PC-3 (cell line): ENCODE measurements at places on chromosomes 2 and 18. TPM values are rescaled to one million over a fixed set of nuclear protein-coding genes. Genes with fewer than 3 reads are reported as not detected.

GRCh38 chr2:171406044-171406443 is 27.7 kb downstream of the METTL8 start:
- H3K27ac ChIP-seq: no peak overlapping the region
- H3K4me3 ChIP-seq: no peak overlapping the region
- H3K4me1 ChIP-seq: peaks cover 45% of the 10 kb centered on the region
- H3K27me3 ChIP-seq: no peaks in the 10 kb centered on the region
- peaks cover 17% of the 10 kb centered on the region; the same call in 1 of the 2 replicates for H3K36me3 ChIP-seq

DNA sequence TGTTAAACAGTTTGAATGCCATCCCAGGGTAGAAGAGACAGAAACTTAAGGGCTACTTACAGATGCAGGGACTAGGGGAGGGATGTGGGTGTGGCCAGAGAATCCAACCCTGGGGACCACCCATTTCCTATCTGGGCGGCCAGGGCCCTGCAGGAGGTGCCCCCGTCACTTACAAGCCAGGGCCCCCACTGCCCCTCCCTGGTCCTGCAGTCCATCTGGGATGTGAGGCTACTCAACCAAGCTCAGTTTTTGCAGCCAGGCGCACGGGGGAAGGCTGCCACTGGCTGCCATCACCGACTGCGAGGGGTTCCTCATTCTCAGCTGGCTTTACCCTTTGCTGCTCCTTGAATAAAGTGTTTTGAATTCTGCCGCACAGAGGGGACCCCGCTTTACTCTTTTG is 42.1 kb downstream of the RRM2 start:
- H3K36me3 ChIP-seq: no peaks in the 10 kb centered on the region
- H3K4me3 ChIP-seq: no peak overlapping the region
- H3K27ac ChIP-seq: no peak overlapping the region
- no peaks in the 10 kb centered on the region for H3K27me3 ChIP-seq
- DNase-seq: no peak

Gene CCDC85A
- 1.1 and 2.0 TPM in 2 replicates for total RNA-seq

DNA sequence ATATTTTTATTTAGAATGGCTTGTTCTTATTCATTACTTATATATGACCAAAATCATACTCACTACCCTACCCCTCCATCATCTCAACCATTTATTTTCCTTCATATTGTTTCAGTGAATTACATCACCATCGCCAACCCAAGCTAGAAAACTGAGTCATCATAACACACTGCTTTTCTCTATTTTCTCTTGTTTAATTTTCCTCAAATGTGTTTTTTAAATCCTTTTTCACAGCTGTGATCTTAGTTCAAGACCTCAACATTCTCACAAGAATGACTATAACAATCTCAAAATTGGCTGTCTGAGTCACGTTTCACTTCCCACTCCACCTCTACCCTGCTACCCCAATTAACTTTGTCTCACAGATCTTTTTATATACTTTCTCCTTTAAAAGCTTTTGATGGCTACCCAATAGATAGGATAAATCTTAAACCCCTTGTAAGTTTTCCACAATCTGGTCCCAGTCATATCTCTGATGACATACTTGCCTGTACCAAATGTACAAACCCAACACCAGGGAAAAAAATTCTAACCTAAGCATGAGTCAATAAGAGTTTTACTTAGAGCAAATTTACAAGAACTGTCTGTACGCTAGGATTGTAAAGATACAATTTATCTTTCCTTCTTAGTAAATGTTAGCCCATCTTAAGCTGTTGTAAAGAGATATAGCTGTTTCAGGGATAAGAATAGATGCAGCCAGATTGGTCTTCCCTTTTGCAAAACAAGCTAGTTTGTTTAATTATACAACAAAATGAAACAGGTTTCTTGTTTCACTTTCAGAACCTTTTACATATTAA is 635.1 kb upstream of the SLC39A10 start:
- H3K36me3 ChIP-seq: no peaks in the 10 kb centered on the region
- no peaks in the 10 kb centered on the region for H3K27me3 ChIP-seq
- no peak overlapping the region for H3K27ac ChIP-seq
- no peak for DNase-seq
- H3K4me1 ChIP-seq: 0 out of 2 replicates have a peak, but pooled peaks cover 11% of the 10 kb centered on the region

Gene SH2D6
- total RNA-seq: 0.12 TPM in 1 of 2 replicates, not detected in the other

Gene FAM110C
- 5.0 and 6.8 TPM in 2 replicates for total RNA-seq

GRCh38 chr2:222393733-222394267 is 30.5 kb upstream of the SGPP2 start:
- H3K4me3 ChIP-seq: no peak overlapping the region
- H3K27me3 ChIP-seq: peaks cover 16% of the 10 kb centered on the region
- H3K36me3 ChIP-seq: no peaks in the 10 kb centered on the region
- H3K27ac ChIP-seq: no peak overlapping the region
- H3K4me1 ChIP-seq: no peaks in the 10 kb centered on the region

Gene IL1R2
- 5.6 and 6.0 TPM in 2 replicates for total RNA-seq

- H3K27ac ChIP-seq: no peak overlapping the region
- 0 out of 2 replicates have a peak, but pooled peaks cover 7% of the 10 kb centered on the region for H3K27me3 ChIP-seq
- no peak for DNase-seq
- H3K36me3 ChIP-seq: no peaks in the 10 kb centered on the region
Measured at GRCh38 chr2:174624895-174625430, 27.4 kb upstream of the WIPF1 start.

GRCh38 chr2:187148059-187148714 is 299.2 kb upstream of the ZSWIM2 start:
- no peak for DNase-seq
- peaks cover 7% of the 10 kb centered on the region for H3K27me3 ChIP-seq
- H3K4me3 ChIP-seq: no peak overlapping the region
- H3K36me3 ChIP-seq: no peaks in the 10 kb centered on the region

Gene DSG4
- 0.04 TPM in 1 of 2 replicates, not detected in the other for total RNA-seq

DNA sequence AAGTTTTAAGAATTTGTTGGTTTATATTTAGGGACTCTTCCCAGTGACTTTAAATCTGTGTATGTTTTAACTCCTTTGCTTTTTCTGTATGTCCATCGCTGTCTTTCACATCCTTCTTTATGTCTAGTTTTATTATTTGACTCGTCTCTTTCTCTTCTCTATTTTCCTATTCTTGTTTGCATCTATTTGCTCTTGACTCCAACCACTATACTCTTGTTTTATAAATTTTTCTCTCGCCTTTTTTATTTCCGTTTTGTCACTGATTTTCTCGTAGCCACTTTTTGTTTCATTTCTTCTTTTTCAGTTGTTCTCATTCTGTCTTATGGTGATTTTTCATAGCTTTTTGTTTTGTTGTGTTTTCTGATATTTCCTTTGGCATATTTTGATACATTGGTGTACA is 170.5 kb upstream of the NETO1 start:
- no peak overlapping the region for H3K4me3 ChIP-seq
- H3K27ac ChIP-seq: no peak overlapping the region
- H3K4me1 ChIP-seq: no peaks in the 10 kb centered on the region
- H3K27me3 ChIP-seq: no peaks in the 10 kb centered on the region
- no peaks in the 10 kb centered on the region for H3K36me3 ChIP-seq

Gene WDPCP
- 4.0 and 6.3 TPM in 2 replicates for total RNA-seq

DNA sequence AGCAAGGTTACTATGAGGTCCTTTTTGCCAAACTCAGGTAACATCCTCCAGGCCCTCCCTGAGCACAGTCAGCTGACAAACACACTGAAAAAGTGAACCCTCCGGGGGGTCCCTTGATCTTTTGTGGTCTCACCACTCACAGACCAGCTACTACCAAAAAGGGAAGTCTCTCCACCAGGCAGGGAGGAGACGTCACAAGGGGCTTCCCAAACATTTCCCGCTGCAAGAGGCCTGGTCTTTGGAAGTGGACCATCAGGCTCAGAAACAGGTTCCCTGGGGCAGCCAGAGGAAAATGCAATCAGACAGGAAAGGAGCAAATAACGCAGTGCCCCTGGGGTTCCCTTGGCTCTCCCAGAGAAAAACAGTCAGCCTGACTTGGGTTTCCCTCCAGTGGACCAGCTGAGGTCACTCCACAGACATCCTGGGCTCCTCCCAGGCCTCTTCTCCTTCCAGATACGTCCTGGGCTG is 38.7 kb upstream of the POMC start:
- no peak overlapping the region for H3K4me3 ChIP-seq
- no peaks in the 10 kb centered on the region for H3K36me3 ChIP-seq
- H3K27ac ChIP-seq: no peak overlapping the region
- no peaks in the 10 kb centered on the region for H3K4me1 ChIP-seq
- no peaks in the 10 kb centered on the region for H3K27me3 ChIP-seq

Gene DCDC2C
- not detected in 2 replicates for total RNA-seq

DNA sequence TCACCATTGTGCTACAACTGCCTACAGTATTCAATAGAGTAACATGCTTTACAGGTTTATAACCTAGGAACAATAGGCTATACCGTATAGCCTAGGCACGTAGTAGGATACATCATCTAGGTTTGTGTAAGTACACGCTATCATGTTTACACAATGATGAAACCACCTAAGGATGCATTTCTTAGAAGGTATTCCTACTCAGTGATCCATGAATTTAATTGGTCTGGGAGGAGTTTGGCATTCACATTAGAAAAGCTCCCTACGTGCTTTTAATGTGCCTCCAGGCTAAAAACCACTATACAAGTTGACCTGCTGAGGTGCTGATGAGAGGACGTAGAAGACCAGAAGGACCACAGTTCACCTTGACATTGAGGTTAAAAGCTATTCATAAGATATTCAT is 154.5 kb upstream of the LRRTM1 start:
- no peaks in the 10 kb centered on the region for H3K36me3 ChIP-seq
- no peak overlapping the region for H3K4me3 ChIP-seq
- H3K27ac ChIP-seq: no peak overlapping the region
- no peaks in the 10 kb centered on the region for H3K4me1 ChIP-seq
- peaks cover 10% of the 10 kb centered on the region; the same call in 1 of the 2 replicates for H3K27me3 ChIP-seq
- peak; percentile 55 for DNase-seq

Gene EGR4
- total RNA-seq: not detected in 2 replicates
